HFFc6 (cell line): ENCODE measurements at places on chromosomes 16 and 17. TPM values are rescaled to one million over a fixed set of nuclear protein-coding genes. Genes with fewer than 3 reads are reported as not detected.

- H3K4me1 ChIP-seq, result peaks cover 19% of the 10 kb centered on the region
- no peak for DNase-seq
- H3K27ac ChIP-seq, result no peak overlapping the region
These were observed 51.0 kb upstream of the MRTFB start for GRCh38 chr16:14020141-14020540.

- peaks cover 43% of the 10 kb centered on the region for H3K4me1 ChIP-seq
- H3K27me3 ChIP-seq, result no peaks in the 10 kb centered on the region; the same call in none of the 2 replicates
- H3K27ac ChIP-seq, result peak overlapping the region; percentile 94
- H3K36me3 ChIP-seq, result peaks cover 8% of the 10 kb centered on the region; the same call in 1 of the 2 replicates
- DNase-seq, result peak; percentile 52
These were observed 5.4 kb downstream of the MYO1C start for GRCh38 chr17:1486802-1487695.

- H3K36me3 ChIP-seq, result no peaks in the 10 kb centered on the region
- peak overlapping the region; percentile 51 for H3K27ac ChIP-seq
- peak overlapping the region; percentile 54 for H3K4me3 ChIP-seq
- peaks cover 20% of the 10 kb centered on the region for H3K4me1 ChIP-seq
These were observed 15.4 kb upstream of the HELZ start for GRCh38 chr17:67260170-67260987.

GRCh38 chr16:82108774-82109173, 61.2 kb downstream of the MPHOSPH6 start:
- H3K27ac ChIP-seq, result no peak overlapping the region
- H3K4me1 ChIP-seq, result no peaks in the 10 kb centered on the region
- H3K4me3 ChIP-seq, result no peak overlapping the region
- no peak for DNase-seq

DNA sequence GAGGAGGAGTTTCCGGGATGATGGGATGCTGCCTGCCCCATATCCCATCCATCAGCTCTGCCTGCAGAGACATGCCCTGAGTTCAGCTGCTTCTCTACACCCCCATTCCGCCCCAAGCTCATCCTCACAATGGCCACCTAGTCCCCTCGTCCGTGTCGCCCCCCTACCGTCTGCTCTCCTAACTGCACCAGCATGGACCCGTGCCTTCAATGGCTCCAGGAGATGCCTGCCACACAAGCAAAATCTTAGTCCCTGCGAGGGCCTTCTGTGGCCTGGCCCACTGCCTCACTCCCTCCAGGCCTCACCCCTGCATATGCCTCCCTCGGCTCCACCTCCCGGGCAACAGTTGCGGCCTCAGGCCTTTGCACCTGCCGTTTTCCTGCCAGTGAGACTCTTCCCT, 1.8 kb upstream of the TELO2 start:
- peaks cover 15% of the 10 kb centered on the region for H3K4me1 ChIP-seq
- H3K27ac ChIP-seq, result no peak overlapping the region
- DNase-seq, result no peak
- H3K27me3 ChIP-seq, result peaks cover 5% of the 10 kb centered on the region

GRCh38 chr16:48913384-48913783, 303.4 kb upstream of the N4BP1 start:
- H3K36me3 ChIP-seq, result no peaks in the 10 kb centered on the region; the same call in 1 of the 2 replicates
- no peaks in the 10 kb centered on the region for H3K4me1 ChIP-seq
- H3K27ac ChIP-seq, result no peak overlapping the region
- no peak for DNase-seq
- H3K27me3 ChIP-seq, result peaks cover 3% of the 10 kb centered on the region; the same call in 1 of the 2 replicates

DNA sequence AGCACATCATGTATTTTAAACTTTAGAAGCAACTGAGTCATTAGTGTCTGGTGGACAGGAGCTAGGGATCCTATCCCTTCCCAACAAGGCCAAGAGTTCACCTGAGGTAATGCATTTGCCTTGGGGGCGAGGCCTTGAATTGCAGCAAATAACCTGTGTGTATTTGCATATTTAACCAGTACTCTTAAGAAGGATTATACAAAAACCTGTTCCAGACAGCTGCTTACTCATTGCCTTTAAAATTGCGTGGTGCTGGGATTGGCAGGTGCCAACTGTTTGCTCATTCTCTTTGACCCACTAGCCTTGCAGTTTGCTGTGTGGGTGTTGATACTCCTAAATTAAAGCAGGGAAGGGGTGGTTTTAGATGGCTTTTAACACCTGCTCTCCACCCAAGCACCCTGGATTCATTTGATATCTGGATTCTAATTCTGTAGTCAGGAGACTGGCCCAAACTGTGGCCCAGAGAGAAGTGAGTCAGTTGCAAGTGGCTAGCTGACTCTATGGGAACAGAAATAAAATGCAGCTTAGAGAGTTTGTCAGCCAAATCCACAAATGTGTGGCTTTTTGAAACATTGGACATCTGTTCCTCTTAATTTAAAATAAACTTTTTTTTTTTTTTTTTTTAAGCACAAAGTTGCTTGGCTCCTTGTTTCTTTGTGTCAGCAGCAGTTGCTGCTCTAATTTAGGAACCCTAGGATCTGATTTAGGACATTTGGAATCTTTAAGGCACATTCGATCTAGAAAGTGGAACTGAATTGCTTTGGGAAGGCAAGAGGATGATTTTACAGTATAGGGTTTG, 46.9 kb downstream of the TUBD1 start:
- peak overlapping the region; percentile 99 for H3K27ac ChIP-seq
- H3K27me3 ChIP-seq, result peaks cover 52% of the 10 kb centered on the region
- peak overlapping the region; percentile 64 for H3K4me3 ChIP-seq
- H3K4me1 ChIP-seq, result peaks cover 65% of the 10 kb centered on the region

ODAD4 gene
- total RNA-seq, result 0.82 to 1.3 TPM (median 1.1 TPM) in 3 replicates

TBC1D3C gene
- 0.41 to 1.2 TPM (median 0.74 TPM) in 3 replicates for total RNA-seq

RNF157 gene
- total RNA-seq, result 0.18 TPM in 1 of 3 replicates, not detected in the others

TMC7 gene
- total RNA-seq, result 0.42 to 0.66 TPM (median 0.49 TPM) in 3 replicates
